ENCODE measurements at places on chromosomes 7 and 10.

- DNase-seq = peak; percentile 72
Observed at GRCh38 chr7:102236592-102237287, 49.9 kb upstream of the SH2B2 start.

GRCh38 chr10:125060826-125061556 is 99.4 kb downstream of the CTBP2 start:
- DNase-seq = peak; percentile 84

DNA sequence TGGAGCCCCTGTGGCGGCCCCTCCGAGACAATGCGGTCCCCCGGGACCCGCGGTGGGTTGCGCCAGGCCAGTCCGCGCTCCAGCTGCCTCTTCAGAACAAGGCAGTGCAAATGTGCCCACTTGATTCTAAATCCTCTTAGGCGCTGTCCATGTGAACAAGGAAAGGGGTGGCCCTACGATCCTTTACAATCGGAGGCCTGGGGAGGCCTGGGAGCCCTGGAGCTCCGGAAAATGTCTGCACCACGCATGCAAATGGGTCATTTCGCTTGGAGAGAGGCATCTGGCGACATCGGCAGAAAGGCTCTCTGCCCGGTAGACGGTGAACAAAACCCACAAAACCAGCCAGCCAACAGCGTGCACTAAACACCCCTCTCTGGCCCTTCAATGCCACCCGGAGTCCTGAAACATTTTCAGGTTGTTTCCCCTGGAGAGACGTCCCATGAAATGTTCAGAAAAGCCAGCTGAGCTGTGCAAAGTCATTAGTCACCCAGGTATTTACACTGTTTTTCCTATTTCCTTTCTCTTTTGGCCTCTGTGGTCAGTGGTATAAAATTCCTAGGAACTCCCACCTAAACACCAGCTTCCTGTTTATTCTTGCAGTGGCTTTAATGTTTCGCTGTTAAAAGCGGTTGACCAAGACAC is 102.8 kb upstream of the ZNF438 start:
- no peak for DNase-seq

DNA sequence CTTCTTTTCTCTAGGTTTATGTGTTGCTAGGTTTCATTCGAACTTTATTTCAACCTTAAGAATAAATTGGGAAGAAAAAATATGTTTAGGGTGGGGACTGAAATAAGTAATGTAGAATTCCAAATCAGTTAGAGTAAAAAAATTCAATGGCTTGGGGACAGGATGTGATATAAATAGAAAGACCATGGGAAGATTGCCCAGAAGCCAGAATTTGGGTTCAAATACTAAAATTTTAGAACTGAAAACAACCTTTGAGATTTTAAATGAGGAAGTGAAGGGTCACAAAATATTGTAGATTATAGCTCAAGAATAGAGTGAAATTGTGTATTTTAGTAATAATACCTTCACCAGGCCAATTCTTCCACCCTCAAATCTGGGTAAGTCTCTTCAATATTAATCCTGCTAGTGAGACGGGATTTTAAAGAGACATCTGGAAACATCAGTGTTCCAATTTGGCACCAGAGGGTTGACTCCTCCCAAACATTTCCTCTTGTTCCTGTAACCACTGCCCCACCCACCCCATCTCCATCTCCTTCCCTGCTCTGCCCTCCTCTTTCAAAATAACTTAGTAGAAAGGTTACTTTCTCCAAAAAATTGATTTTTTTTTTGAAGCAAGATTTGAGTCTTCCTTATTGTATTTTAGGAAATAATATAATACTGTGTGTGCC is 51.3 kb upstream of the FAM3C start:
- DNase-seq = peak; percentile 35

DNA sequence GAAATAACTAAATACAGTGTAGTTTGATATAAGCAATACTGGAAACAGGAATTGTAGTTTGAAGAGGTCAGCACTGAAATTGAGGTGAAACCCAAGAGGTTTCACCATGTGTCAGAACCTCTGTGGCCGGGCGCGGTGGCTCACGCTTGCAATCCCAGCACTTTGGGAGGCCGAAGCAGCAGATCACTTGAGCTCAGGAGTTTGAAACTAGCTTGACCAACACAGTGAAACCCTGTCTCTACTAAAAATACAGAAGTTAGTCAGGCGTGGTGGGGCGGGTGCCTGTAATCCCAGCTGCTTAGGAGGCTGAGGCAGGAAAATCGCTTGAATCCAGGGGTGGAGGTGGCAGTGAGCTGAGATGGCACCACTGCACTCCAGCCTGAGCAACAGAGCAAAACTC is 13.7 kb downstream of the AHCYL2 start:
- DNase-seq = no peak

- DNase-seq = no peak
Observed at GRCh38 chr7:23205909-23206767, 24.3 kb downstream of the NUP42 start.

DNA sequence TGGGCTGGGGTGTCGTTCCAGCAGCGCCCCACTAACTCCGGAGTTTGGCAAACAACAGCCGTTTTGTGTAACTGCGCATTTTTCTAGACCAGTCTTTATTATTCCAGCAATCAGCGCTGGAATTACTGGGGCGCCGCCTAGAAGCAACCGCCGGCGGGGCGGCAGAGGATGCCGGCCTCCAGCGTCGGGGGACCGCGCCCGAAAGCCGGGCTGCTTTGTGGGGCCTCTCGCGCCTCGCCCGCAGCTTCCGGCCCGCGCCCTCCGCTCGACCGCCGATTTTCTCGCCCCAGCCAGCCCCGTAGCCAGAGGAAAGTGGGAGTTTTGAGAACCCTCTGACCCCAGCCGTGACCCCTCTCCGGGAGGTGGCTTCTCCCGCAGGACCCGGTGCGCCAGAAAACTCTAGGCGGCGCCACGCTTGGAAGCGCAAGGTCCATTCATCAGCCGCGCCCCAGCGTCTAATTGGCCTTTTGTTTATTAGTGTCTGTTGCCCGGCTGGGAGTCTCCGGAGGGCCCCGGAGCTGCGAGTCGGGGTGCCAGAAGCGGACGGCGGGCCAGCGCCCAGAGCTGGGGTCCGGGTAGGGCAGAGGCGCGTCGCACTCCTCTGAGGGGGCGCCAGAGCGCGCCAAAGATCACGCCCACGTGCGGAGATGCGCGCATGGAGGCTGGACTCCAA is 10.7 kb downstream of the EMX2 start:
- DNase-seq = peak; percentile 60

- DNase-seq = no peak
Observed at GRCh38 chr10:123000155-123000554, 8.4 kb downstream of the IKZF5 start.

DNA sequence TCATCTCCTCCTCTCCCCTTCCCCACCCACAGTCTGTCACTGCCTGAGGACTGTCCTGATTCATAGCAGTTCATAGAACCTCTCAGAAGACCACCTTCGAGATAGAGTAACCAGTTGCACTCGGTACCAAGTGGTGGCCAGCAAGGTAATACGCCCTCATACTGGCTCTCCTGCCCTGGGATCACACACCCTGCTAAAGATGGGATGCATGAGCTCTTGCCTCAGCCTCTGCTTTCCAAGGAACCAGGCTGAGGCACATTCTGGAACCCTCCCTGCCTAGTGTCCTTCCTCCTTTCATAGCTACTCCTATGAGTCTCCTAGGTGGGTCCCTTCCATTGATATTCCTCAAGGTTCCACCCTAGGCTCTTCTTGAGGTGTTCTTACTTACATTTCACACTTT is 15.5 kb downstream of the CFAP43 start:
- DNase-seq = no peak

DNA sequence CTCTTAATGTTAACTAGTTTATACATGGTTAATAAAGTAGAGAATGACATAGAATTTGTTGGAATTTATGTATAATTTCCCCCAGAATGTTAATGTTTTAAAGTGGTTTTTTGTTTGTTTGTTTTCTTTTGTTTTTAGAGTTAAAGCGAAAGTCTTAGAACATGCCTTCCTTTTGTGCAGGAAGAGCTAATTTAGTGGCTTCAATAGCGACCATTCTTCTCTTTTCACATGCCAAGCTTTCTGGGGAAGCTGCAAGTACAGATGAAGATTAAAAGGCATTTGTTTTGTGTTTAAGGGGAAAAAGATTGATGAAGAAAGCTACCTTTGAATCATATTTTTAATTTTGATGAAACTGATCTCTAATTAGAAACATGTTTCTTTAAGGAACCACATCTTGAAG is 256.3 kb upstream of the CSTF2T start:
- no peak for DNase-seq

GRCh38 chr7:156898938-156899337 is 6.0 kb upstream of the LMBR1 start:
- no peak for DNase-seq

DNA sequence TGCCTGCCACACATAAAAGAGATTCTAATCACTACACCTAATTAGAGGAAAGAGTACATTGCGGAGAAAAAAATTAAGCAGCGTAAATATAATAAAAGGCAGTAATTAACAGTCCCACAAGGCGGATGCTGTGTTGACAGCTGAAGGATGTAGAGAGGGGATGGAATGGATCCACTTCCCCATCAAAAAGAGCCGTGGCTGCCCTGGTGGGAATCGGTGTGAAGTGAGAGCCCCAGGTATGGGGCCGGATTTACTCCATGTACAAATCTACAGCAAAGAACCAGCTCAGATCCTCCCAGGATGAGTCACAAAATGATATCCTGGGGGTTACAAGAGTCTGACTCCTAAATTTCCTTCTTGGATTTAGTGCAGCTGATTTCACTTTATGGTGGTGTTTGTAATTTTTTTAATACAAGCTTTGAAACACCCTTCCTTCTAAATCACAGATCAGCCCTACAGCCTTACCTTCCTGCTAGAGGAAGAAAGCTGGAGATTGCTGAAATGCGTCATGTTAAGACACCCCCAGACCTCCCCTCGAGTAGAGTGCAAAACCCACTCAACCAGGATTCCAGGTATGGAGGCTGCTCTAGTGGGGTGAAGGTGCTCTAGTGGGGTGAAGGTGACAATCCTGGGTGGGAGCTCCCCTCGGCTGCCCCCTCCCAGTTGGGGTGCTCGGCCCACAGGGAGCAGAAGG is 398.4 kb downstream of the PLXNA4 start:
- DNase-seq = no peak

GRCh38 chr7:47078241-47078640 is 503.7 kb downstream of the TNS3 start:
- DNase-seq = no peak

DNA sequence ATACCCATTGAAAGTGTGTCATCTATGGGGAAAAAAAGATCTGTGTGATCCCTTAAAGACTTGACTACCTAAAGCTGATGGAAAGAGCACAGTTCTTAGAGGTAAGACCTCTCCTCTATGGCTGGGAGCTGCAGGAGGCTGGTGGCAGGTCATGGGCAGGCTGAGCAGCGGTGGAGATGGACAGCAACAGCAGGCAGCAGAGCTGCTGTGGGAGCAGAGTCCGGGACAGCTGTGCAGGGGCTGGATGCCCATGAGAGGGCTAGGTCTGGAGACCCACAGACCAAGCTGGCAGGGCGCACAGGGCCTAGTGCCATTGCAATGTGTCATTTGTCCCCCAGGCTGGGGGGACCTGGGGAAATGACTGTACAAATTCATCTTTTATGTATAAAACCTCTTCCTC is 13.4 kb upstream of the EPHA1 start:
- no peak for DNase-seq

GRCh38 chr7:40701836-40702551 is 567.2 kb downstream of the SUGCT start:
- no peak for DNase-seq

GRCh38 chr7:45937301-45937700 is 16.2 kb upstream of the IGFBP3 start:
- DNase-seq = no peak

DNA sequence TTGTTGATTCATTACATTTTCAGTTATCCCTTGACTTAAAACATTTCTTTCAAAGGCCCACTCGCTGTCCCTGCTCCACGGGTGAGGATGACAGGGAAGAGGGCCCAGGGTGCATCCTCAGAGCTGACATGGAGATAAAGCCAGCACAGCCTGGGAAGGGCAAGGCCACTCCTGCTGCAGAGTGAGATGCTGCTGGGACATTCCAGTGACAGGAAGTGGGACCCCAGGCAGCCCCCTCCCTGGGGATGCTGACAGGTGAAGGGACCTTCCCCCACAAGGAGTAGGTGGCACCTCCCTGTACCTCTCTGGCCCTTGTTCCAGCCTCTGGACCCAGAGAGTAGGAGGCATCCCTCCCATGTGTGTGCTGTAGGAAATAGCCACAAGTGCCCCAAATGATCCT is 97.8 kb upstream of the DDC start:
- no peak for DNase-seq

GRCh38 chr10:79256264-79256806 is 90.9 kb upstream of the PPIF start:
- DNase-seq = no peak

DNA sequence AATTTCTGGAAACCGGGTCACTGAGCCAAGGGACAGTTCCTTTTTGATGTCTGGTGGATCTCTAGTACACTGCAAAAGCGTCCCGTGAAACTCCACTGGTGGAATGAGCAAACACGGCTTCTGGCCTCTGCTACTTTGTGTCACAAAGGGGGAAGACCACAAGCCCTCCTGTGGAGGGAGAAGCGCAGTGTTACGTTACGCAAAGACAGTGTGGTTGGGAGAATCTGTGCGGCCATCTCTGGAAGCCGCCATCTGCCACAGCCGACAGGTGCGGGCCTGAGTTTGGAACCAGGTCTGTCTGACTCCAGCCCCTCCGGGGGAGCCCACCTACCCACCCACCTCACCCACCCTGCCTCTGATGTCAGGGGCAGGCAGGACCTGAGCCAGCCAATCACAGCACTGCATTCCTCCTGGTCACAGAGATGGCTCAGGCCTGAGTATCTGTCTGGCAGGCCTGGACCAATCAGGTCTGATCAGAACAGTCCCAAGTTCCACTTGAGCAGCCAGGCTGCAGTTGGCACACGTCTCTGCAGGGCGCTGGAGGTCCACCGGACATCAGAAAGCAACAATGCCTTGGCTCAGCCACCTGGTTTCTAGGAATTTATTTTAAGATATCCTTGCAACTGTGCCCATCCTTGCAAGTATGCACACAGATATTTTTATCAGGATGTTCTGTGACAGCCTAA is 3.0 kb upstream of the CYP2W1 start:
- DNase-seq = no peak

GRCh38 chr7:123711832-123712293 is 36.9 kb downstream of the WASL start:
- DNase-seq = no peak

GRCh38 chr10:4174197-4174596 is 389.2 kb upstream of the KLF6 start:
- no peak for DNase-seq

- DNase-seq = no peak
Observed at GRCh38 chr10:36421992-36422391, 703.4 kb upstream of the ANKRD30A start.

- DNase-seq = no peak
Observed at GRCh38 chr7:1318661-1319060, 86.0 kb downstream of the UNCX start.

DNA sequence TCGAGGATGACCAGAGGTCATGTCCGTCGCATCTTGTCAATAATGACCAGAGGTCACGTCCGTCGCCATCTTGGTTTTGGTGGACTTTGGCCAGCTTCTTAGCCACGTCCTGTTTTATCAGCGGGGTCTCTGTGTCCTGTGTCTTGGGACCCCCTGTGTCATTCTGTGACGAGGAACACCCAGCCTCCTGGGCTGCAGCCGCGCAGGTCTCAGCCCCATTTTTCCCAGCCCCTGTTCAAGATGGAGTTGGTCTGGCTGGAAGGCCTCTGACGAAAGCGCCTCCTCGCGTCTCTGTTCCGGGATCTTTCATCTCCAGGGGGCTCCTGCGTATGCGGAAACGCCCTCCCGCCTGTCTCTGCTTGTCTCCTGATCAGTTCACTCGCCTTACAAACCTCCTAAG is 134.2 kb downstream of the ELFN1 start:
- no peak for DNase-seq

GRCh38 chr7:19442016-19442785 is 266.6 kb downstream of the POLR1F start:
- no peak for DNase-seq

Measured in psoas muscle (tissue), 8 donors.